GM13976 (cell line): ENCODE measurements at places on chromosomes 2 and 18.

- DNase-seq, result no peak
Observed at GRCh38 chr2:238702276-238703052, 145.4 kb upstream of the TWIST2 start.

- no peak for DNase-seq
Observed at GRCh38 chr2:241555711-241556110, 2.8 kb upstream of the BOK start.

DNA sequence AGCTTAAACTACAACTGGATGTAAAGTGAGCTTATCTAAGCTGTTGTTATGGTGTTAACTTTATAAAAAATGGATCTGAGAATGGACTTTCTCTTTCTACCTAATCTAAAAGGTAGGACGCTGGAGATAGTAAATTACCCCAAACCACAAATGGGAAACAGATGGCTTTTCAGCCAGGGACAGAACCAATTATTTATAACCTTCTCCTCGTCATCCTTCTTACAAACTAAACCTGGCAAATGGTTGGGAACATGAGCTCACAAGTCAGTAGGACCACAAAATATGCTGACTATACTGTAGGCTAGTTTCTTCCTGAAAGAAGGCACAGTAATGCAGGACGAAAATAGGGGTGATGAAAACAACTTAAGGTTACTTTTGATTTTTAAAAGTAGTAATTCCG is 32.7 kb upstream of the ZDBF2 start:
- DNase-seq, result no peak

GRCh38 chr2:190879474-190880377 is 895 bp upstream of the GLS start:
- DNase-seq, result no peak

DNA sequence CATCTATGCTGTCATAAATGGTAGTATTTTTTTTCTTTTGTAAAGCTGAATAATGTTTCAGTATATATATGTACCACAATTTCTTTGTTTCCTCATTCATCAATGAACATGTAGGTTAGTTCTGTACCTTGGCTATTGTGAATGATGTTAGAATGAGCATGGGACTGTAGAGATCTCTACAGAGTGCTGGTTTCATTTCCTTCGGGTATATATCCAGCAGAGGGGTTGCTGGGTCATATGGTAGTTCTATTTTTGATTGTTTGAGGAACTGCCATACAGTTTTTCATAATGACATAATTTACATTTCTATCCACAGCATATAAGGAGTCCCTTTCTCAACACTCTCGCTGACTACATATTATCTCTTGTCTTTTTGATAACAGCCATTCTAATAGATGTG is 243.5 kb downstream of the CDH7 start:
- no peak for DNase-seq
